ENCODE measurements at places on chromosomes 6 and 20. TPM values are rescaled to one million over a fixed set of nuclear protein-coding genes. Genes with fewer than 3 reads are reported as not detected.

- DNase-seq, result no peak
Measured at GRCh38 chr6:150745896-150746295, 119.6 kb upstream of the MTHFD1L start.

PRPF6 gene
- 46.3 TPM for total RNA-seq

C6orf163 gene
- 3.1 TPM for total RNA-seq

- DNase-seq, result no peak
Measured at GRCh38 chr20:51917886-51918535, 115.7 kb upstream of the SALL4 start.

DNA sequence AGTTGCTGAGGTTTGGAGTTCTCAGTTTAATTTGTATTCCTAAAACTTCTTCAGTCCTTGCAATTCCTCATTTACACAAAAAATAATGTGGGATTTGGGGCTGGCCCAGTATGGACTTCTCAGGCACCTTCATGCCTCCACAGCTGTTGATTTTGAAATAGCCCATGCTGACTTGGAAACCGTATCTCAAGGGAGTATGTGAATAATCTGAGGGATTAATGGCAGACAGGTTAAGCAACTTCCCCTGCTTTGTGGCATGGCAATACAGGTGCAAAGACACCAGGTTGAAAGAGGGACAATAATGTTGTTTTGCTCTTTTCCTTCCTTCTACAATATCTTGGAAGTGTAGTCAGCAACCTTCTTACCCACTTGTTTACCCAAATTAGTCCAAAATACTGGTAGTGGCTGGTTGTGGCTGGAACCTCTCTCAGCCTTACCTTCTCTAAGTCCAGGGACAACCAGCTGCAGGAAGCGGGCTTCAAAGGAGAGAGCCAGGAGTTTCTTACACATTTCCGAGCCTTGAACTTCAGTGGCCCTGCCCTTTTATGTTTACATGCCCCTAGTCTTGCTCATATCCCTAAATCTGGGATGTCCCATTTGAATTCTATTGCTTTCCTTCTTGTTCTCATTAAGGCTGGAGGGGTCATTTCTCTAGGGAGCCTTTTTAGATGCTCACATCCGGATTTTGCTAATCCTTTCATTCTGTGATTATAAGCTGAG is 44.1 kb upstream of the ADGRF1 start:
- no peak for DNase-seq

GRCh38 chr20:64080013-64080812 is at the start of gene OPRL1:
TSS of gene OPRL1 (plus strand) at chr20:64080082. CDS start at chr20:64092721, 12,639 bp downstream.
- DNase-seq, result no peak

GRCh38 chr6:119350952-119351372 is 1.4 kb upstream of the MAN1A1 start:
- no peak for DNase-seq

GRCh38 chr6:24902782-24903181 is 33.0 kb downstream of the RIPOR2 start:
- no peak for DNase-seq

RSPH9 gene
- not detected for total RNA-seq

GRCh38 chr6:141938664-141939063 is 194.1 kb upstream of the GJE1 start:
- no peak for DNase-seq

ZNF343 gene
- total RNA-seq, result 14.4 TPM

SLC4A11 gene
- 1.2 TPM for total RNA-seq
